NCI-H524 treated with DMSO at 0.1 percent for 48 hours (cell line): ENCODE measurements at places on chromosomes 2 and 18.

DNA sequence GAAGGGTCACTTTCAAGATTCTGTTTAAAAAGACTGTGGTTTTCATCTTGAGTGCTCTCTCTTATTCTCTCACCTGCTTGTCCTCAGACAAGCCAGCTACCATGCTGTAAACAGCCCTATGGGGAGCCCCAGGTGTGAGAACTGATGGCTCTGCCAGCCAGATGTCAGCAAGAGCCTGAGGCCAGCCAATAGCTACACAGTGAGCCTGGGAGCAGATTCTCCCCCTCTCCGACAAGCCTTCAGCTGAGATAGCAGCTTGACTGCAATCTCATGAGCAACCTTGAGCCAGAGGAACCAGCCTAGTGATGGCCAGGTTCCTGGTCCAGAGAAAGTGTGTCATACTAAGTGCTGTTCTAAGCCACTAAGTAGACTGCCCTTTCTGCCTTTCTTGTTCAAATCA lies 272.1 kb downstream of the NAPG start:
- DNase-seq, result no peak

- DNase-seq, result no peak
Observed at GRCh38 chr2:47079515-47080412, 75.3 kb downstream of the STPG4 start.

GRCh38 chr2:20352581-20353216 lies 2.1 kb upstream of the PUM2 start:
- no peak for DNase-seq

GRCh38 chr2:16643099-16643498 lies 22.5 kb downstream of the CYRIA start:
- no peak for DNase-seq

DNA sequence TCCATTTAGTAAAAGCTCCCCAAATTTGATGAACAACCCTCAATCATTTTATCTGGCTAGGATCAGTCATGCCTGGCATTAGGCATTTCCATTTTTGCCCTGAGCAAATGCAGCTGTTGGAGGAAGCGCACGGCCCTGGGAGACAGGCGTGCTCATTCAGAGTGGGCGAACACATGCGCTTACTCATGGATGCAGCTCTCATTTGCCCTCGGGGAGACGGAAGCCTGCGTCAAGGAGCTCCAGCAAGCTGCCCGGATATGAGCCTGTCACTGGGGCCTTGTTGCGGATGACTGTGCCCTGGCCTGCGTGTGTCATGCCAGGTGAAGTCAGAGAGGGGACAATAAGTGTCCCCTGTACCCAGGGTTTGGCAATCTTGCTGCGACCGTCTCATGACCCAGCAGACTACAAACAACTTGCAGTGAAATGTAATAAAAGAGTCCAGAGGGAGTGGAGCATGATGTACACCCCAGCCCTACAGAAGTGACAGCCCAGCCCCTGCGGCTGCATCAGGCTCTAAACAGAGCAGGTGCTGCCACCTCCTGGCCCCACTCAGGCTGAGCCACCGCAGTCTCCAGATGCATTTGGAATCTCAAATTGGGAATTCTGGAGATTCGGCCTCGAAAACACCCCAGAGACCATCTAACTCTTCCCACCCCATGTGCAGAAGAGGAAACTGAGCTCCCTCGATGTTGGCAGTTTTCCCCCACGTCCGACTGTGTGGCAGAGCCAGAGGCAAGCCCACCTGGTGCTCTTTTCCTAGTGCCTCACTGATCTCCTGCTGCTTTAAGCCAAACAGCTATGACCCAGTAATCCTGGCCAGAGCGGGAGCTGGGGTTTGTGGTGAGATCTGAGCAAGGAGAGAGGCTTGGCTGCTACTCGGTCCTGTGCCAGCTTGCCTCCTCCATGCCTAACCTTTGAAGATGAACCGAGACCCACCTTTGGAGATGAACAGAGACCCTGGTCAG lies 105.0 kb upstream of the ALK start:
- no peak for DNase-seq

- DNase-seq, result no peak
Observed at GRCh38 chr2:203413796-203414195, 85.6 kb downstream of the ABI2 start.

GRCh38 chr18:54905629-54906028 lies 53.6 kb downstream of the CCDC68 start:
- DNase-seq, result no peak

GRCh38 chr2:134206573-134206972 lies 47.3 kb upstream of the MGAT5 start:
- no peak for DNase-seq

GRCh38 chr2:138713069-138713496 lies 67.1 kb downstream of the NXPH2 start:
- no peak for DNase-seq

- DNase-seq, result no peak
Observed at GRCh38 chr18:33584548-33585430, 6.8 kb downstream of the ASXL3 start.
